NCI-H510A treated with DMSO at 0.1 percent for 48 hours (cell line): ENCODE measurements at places on chromosomes 7 and 10.
A peak's percentile ranks its signal among the peaks of the same experiment; 100 is the strongest.

DNA sequence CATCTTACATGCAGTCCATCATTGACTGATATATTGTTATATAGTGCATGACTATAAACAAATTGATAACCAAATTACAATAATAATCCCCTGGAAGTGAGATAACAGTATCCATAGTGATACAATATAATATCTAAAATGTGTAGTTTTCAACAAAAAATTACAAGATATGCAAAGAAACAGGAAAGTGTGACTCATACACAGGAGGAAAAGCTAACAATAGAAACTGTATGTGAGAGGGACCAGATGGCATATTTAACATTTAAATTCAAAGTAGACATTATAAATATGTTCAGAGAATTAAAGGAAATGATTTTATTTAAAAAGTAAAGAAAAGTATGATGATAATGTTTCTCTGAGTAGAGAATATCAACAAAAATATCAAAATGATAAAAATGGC lies 8.0 kb downstream of the OR9A2 start:
- DNase-seq = no peak

- DNase-seq = no peak
Measured at GRCh38 chr7:50037086-50037485, 56.0 kb downstream of the ZPBP start.

DNA sequence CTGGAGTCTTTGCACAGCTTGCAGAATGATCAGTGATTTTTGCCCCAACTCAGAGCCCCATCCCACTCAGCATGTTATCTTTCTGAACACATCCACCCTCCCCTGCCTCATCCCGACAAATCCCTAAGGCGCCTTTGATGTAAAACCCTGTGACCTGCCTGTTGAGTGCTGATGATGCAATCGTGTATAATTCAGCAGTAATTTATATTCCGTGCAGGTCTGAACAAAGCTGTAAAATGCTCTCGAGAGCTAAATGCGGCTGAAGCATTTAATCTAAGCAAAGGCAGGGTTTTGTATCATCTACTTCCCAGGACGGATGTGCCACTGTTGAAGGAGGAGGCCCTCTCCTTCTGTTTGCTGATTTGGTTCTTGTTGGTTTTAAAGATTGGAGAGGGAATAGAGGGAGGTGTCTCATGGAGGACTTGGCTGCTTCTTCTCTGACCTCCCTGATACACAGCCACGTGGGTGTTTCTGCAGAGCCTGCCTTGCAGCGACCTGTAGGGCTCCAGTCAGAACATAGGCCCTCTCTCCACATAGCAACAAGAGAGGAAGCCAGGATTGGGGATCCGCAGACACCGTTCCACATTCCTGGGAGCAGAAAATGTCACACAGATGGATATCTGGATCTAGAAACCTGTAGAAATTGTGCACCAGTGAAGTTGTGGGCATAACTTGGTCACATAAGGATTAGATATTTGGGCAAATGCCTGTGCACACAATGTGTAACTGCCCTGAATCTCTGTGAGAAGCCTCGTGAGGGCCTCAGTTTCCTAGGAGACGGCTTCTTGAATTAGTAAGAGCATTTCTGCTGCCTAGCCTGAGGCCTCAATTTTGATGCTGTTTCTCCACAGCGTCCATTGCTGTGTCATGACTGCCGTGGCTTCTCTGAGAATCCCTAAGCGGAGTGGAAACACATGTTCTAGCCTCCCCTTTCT lies 90.2 kb upstream of the AGK start:
- DNase-seq = peak; percentile 49

GRCh38 chr7:151373599-151373998 lies 32.0 kb downstream of the NUB1 start:
- DNase-seq = no peak

DNA sequence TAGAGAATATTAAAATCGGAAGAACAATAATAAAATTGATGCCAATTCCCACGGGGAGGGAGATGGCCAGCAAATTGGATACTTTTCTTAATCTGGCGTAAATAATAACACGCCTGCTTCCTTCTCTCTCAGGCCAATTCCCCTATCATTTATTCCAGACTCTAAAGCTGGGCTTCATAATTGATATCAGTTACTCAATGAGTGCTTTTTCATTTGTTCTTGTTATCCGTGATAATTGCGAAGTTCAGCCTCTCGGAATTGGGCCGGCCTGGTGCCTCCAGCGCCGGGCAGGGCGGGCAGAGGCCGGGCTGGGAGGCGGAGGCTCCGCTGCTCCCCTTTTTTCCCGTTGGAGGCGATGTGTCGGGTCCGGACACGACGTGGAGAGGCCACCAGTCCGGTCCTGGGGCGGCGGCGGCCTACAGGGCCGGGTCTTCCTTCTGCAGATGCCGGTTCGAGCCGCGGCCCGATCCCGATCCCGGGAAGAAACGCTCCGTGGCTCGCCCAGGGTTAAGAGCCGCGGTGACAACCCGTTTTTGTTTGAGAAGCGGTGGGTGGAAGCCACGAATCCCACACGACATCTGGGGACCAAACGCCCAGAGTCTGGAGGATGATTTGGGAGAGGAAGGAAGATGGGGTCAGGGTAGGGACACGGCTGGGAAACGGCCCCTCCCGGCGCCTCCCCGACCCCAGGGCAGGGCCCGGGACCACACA lies 13.6 kb downstream of the UNCX start:
- DNase-seq = no peak

DNA sequence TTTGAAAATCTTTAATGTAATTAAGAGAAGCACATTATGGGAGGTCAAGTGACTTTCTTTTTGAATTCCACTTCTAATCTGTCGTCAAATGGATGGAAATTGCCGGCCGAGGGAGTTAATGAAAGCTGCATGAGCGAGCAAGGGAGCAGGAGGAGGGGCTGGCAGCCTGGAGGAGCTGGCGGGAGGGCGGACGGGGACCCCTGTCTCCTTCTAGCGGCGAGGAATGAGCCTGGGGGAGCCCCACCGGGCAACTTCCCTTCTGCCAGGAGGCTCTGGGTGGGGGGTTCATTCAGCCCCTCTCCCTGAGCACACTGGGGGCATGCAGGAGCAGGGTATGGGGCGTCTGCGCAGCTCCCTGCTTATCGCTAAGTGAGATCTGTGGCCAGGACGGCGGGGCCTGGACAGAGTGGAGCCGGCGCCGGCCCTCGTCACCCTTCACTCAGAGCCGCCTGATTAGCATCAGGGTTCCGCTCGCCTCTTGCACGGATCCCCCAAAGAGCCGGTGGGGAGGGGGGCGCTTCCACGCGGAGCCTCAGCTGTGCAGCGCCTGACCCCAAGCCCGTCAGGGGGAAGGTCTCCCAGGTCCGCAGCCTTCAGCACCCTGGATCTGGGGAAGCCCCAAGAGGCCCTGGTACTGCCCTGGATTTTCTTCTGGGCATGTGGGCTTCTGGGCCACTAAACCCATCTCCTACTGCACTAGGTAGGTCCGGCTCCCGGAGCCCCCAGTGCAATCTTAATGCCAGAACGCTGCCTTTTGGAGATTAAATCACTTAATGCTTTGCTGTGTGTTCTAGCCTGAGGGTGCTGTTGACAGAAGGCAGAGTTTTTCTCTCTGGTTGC lies 680.8 kb downstream of the LRMDA start:
- no peak for DNase-seq

DNA sequence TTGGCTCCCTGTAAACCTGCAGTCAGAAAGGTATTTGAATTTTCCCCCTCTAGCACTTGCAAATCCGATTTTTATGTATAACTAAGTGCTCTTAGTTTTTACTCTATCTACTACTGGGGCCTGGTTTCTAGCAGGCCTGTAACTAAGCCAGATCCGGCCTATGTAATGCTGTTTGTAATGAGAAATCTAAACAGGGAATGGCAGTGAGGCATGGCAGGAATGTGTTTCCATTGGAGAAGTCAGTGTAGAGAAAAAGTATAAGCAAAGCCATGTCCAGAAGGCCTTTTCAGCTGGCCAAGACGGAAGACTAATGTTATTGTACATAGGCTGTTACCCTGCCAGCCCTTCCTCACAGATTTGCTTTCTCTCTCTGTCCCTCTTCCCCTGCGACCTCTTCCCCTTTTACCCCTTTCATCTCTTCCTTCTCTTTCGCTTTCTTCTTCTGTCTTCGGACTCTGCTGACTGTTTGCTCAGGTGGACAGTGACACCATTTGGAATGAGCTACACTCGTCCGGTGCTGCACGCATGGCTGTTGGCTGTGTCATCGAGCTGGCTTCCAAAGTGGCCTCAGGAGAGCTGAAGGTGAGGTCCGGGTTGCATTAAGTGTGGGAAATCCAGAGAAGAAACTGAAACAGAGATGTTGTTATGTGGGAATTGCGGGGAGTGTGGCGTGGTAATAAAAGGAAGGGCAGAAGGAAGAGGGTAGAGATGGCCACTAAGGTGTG lies 297.5 kb downstream of the HDAC9 start:
- DNase-seq = no peak

- DNase-seq = no peak
Measured at GRCh38 chr7:133382775-133383559, 130.1 kb downstream of the EXOC4 start.

- DNase-seq = no peak
Measured at GRCh38 chr10:29183301-29183945, 105.4 kb upstream of the LYZL1 start.

DNA sequence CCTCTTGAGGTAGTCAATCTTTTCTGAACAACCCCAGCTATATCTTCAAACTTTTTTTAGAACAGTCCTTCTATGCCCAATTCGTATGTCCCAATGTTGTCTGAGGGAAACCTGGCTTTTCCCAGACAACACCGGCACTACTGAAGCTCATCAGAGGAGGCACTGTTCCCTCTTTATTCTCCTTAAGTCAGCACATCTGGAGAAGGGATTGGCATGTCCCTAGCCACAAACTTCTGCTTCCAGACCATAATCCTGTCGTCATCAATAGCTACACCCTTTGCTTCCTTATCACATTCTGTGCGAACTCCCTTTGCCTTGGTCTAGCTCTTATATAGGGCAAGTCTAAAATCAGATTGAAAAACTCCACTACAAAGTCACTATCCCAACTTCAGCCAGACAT lies 22.9 kb downstream of the PON3 start:
- DNase-seq = no peak

DNA sequence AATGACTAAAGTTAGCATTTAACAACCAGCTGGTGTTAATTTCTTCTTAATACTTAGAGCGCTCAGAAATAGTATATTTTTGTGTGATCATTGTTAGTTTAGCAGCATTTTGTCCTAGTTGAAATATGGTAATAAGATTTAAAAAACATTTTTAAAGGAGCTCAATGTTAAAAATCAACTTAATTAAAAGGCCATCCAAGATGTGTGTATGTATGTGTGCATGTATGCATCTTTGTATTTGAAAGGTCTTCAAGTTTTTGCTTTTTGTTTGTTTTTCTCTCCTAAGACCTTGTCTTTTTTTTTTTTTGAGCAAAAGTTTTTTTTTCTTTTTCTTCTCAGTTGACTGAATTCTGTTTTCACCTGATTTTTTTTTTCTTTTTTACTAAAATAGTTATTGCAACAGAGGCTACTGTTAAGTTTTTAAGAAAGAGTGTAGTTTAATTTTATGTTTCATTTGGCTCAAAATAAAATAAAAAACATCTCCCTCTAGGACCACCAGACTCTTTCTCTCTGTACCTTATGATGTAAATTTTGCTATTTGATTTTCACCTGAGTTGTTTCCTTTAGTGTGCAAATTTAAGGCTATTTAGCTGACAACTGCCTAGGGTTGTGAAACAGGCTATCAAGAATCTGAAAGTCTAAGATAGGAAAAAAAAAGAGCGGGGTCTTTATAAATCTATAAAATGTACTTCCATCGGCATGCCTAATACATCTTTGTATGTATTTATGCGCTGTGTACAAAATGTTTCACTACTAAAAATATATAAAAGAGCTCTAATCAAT lies 76.4 kb upstream of the C1GALT1 start:
- DNase-seq = no peak

DNA sequence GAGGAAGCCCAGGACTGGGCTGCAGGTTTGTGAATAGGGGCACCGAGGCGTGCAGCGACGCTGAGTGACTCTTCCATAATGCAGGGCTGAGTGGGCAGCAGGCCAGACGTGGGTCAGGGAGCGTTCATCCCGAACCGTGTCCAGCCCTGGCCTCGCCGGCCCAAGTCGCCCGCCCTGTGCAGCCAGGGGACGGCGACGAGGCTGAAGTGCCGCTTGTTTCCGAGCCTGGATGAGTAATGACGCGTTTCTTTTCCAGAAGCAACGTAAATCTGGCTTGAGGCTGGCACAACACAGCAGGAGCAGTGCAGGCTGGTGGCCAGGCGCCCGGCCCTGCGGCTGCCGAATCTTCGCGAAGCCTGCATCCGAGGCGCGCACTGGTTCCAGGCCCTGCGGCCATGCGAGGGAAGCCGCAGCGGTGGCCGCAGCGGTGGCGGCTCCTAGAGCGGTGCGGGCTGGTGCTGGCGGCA lies 74.0 kb upstream of the SEC61G start:
- no peak for DNase-seq

DNA sequence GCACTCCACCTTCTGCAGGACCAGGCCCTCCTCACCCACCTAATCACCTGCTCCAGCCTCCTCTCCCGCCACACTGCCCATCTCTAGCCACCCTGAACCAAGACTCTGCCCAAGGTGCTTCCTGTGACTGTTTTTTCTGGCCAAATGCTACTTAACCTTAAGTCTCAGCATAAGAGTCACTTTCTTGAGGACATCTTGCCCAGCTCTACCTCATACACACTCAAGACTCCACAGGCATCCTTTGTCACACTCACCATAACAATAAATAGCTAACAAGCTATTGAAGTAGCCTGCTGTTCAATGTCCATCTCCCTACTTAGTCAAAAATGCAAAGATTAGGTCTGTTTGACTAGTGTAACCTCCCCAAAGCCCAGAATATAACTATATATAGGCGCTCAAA lies 455.4 kb upstream of the NFE2L3 start:
- no peak for DNase-seq

- DNase-seq = no peak
Measured at GRCh38 chr10:13711291-13711690, 124.5 kb downstream of the PRPF18 start.

DNA sequence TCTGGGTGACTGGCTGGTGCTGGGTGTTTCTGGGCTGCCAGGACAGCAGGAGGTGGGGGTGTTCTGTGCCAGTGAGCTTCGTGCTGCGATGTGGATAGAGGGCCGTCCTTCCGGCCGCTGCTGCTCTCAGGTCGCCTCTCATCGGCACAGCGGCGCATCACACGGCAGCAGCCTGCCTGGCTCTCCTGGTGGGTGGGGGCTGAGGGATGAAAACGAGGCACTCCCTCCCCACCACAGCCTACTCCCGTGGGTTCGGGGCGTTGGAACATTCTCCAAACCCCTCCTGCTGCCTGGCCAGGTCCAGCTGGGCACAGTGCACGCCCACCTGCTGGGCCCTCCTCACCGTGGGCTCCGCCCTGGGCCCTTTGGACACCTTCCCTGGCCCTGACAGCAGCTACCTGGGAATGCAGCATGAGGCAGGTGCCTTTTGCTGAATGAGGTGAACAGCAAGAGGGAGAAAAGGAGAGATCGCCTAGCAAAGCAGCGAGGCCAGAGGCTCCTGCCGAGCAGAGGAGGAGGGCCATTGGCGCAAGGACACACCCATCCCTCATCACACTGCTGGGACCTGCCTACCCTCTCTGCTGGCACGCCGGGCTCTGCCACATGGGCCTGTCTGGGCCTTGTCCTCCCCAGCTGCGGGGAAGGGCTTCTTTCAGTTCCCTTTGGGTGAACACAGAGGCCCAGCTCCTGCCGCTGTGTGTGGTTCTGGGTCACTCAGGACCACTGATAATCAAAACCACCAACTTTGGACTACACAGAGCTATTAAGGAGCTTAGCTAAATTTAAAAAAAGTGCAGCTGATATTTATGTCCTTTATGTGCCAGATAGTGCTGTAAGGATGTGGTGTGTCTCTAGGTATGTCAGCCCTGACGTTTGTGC lies 33.4 kb downstream of the INPP5A start:
- no peak for DNase-seq
